Right atrium auricular region (tissue), 2 donors: ENCODE measurements at places on chromosomes 4 and X. TPM values are rescaled to one million over a fixed set of nuclear protein-coding genes. Genes with fewer than 3 reads are reported as not detected.

Gene MAB21L2
- total RNA-seq = 7.3 TPM

Gene TNMD
- total RNA-seq = not detected

Gene CT45A10
- not detected for total RNA-seq

Gene KDR
- total RNA-seq = 32.5 TPM

Gene COL25A1
- 0.59 TPM for total RNA-seq

GRCh38 chrX:132612821-132613564, 124.2 kb upstream of the MBNL3 start:
- H3K4me1 ChIP-seq = no peaks in the 10 kb centered on the region
- no peaks in the 10 kb centered on the region for H3K27me3 ChIP-seq
- H3K27ac ChIP-seq = no peak overlapping the region
- no peak for DNase-seq
- no peaks in the 10 kb centered on the region for H3K36me3 ChIP-seq

GRCh38 chrX:120358737-120359456, 3.0 kb upstream of the ATP1B4 start:
- no peak overlapping the region for H3K27ac ChIP-seq
- no peaks in the 10 kb centered on the region for H3K27me3 ChIP-seq
- H3K36me3 ChIP-seq = no peaks in the 10 kb centered on the region
- DNase-seq = no peak
- no peaks in the 10 kb centered on the region for H3K4me1 ChIP-seq
- no peak overlapping the region for H3K4me3 ChIP-seq

DNA sequence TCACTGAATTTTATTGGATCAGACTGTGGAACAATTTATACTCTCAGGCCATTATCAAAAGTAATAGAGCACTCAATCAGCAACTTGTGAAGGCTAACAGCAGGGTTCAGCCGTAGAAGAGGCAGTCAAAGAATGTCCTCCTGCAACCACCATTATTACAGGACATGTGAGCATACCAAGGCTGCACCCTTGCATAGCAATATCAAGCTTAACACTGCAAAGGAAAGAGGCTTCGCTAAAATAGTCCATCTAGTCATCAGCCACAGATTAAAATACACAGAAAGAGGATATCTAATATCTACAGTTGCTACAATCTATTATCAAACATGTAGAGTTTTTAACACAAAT, 42.9 kb upstream of the TMPRSS11B start:
- DNase-seq = no peak
- H3K36me3 ChIP-seq = no peaks in the 10 kb centered on the region
- H3K4me1 ChIP-seq = no peaks in the 10 kb centered on the region
- H3K27me3 ChIP-seq = no peaks in the 10 kb centered on the region

DNA sequence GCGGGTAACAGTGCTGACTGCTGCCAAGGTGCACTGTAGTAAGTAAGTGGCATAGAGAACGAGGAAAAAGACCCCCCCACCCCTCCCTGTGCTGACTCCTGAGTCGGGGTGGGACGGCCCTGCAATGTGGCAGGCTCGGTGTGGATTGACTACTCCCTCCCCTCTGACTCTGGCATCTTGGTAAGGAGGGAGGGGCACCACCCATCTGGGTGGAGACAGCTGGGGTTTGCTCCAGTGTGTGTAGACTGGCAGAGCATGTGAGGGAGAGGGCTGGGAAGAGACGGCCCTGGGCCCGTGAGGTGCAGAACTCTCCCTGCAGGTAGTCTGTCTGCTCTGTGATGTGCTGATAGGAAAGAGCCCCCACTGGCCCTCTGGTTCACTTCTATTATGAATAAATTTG, 31.0 kb downstream of the NSG1 start:
- H3K27ac ChIP-seq = no peak overlapping the region
- H3K4me3 ChIP-seq = no peak overlapping the region
- peaks cover 37% of the 10 kb centered on the region for H3K36me3 ChIP-seq
- H3K27me3 ChIP-seq = no peaks in the 10 kb centered on the region
- no peak for DNase-seq

GRCh38 chr4:47415719-47416118, 47.8 kb downstream of the COMMD8 start:
- no peak overlapping the region for H3K27ac ChIP-seq
- no peak for DNase-seq
- H3K27me3 ChIP-seq = no peaks in the 10 kb centered on the region
- H3K4me3 ChIP-seq = no peak overlapping the region
- H3K36me3 ChIP-seq = no peaks in the 10 kb centered on the region

GRCh38 chr4:22794732-22795131, 102.0 kb downstream of the GBA3 start:
- H3K4me1 ChIP-seq = no peaks in the 10 kb centered on the region
- no peak overlapping the region for H3K4me3 ChIP-seq
- H3K36me3 ChIP-seq = no peaks in the 10 kb centered on the region
- no peak for DNase-seq
- no peak overlapping the region for H3K27ac ChIP-seq

- H3K36me3 ChIP-seq = no peaks in the 10 kb centered on the region
- H3K27me3 ChIP-seq = no peaks in the 10 kb centered on the region
- H3K4me1 ChIP-seq = no peaks in the 10 kb centered on the region
Measured at GRCh38 chrX:85907316-85907715, 140.0 kb downstream of the CHM start.

GRCh38 chr4:81466841-81467671, 4.7 kb downstream of the RASGEF1B start:
- H3K27ac ChIP-seq = no peak overlapping the region
- peak; percentile 73 for DNase-seq
- H3K36me3 ChIP-seq = no peaks in the 10 kb centered on the region
- no peaks in the 10 kb centered on the region for H3K27me3 ChIP-seq
- no peak overlapping the region for H3K4me3 ChIP-seq
- peaks cover 21% of the 10 kb centered on the region for H3K4me1 ChIP-seq

DNA sequence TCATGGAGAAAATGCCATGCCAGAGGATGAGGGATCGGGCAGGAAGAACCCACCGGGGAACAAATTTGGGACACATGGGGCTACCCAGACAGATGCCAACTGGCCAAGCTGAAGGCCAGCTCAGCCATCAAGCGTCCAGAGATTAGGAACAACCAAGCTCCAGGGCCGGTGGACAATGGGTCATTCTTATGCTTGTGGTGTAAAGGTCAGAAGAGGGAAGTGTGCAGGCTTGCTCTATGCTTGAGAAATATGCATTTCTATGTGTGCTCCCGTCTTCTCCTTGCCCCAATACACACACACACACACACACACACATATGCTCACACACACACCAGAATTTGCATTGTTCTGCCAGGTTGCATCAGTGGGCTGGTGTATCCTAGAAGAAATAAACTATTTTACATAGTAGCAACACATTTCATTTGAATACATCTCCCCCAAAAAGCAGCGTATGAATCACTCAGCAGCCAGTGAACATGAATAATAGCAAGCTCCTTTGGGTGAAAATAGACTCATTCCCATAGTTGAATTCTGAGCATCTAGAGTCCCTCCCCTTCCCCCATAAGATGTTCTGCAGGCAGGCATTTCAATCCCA, 201.9 kb upstream of the PPARGC1A start:
- no peaks in the 10 kb centered on the region for H3K4me1 ChIP-seq
- H3K27ac ChIP-seq = no peak overlapping the region
- no peaks in the 10 kb centered on the region for H3K27me3 ChIP-seq

DNA sequence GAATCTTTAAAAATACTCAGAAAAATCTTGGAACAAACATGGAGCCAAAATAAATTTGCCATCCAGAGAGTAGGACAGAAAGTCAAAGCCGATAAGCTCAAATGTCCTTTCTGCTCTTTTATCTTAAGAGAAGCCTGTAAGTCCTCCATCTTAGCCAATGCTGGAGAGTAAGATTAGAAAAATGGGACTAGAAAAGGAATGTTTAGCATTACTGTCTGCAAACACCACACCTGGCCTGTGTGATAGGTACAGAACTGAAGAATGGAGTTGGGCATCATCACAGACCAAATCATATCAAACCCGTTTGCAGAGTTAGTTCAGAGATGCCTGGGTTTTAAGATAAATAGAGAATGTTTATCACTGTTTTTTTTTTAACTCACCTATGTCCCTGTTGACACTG, 10.5 kb upstream of the SLC39A8 start:
- no peaks in the 10 kb centered on the region for H3K27me3 ChIP-seq
- DNase-seq = no peak
- no peak overlapping the region for H3K4me3 ChIP-seq
- no peaks in the 10 kb centered on the region for H3K4me1 ChIP-seq

GRCh38 chr4:156888762-156889161, 82.8 kb downstream of the PDGFC start:
- no peak overlapping the region for H3K4me3 ChIP-seq
- no peak for DNase-seq
- H3K27ac ChIP-seq = no peak overlapping the region
- no peaks in the 10 kb centered on the region for H3K27me3 ChIP-seq
- no peaks in the 10 kb centered on the region for H3K36me3 ChIP-seq

- H3K27ac ChIP-seq = no peak overlapping the region
Measured at GRCh38 chrX:30561191-30561590, 16.4 kb downstream of the TASL start.
